CD8-positive, alpha-beta memory T cell (primary cell): ENCODE measurements at places on chromosomes 7 and 10. TPM values are rescaled to one million over a fixed set of nuclear protein-coding genes. Genes with fewer than 3 reads are reported as not detected.

Gene FRMPD2
- polyA plus RNA-seq, result not detected

DNA sequence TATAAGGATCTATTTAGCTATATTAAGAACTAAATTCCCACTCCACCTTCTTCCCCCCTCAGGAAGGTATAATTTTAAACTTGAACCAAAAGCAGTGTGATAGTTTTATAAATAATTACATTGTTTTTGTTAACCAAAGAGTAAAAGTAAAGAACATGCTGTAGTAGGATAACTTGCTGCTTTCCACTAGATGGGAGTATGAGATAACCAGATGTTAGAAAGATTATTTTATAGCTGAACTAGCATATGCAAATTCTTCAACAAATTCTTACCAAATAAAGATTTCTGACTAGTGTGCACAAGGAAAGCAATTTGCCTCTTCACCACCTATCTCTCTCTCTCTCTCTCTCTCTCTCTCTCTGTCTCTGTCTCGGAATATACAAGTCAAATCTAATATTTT, 31.8 kb downstream of the TES start:
- H3K27me3 ChIP-seq, result no peaks in the 10 kb centered on the region
- H3K36me3 ChIP-seq, result peaks cover 13% of the 10 kb centered on the region
- H3K4me1 ChIP-seq, result peaks cover 4% of the 10 kb centered on the region
- no peak overlapping the region for H3K27ac ChIP-seq
- no peak overlapping the region for H3K4me3 ChIP-seq

GRCh38 chr10:76202777-76203176, 771.4 kb downstream of the LRMDA start:
- H3K36me3 ChIP-seq, result no peaks in the 10 kb centered on the region
- no peak for DNase-seq
- H3K27ac ChIP-seq, result no peak overlapping the region
- no peak overlapping the region for H3K4me3 ChIP-seq
- no peaks in the 10 kb centered on the region for H3K4me1 ChIP-seq

DNA sequence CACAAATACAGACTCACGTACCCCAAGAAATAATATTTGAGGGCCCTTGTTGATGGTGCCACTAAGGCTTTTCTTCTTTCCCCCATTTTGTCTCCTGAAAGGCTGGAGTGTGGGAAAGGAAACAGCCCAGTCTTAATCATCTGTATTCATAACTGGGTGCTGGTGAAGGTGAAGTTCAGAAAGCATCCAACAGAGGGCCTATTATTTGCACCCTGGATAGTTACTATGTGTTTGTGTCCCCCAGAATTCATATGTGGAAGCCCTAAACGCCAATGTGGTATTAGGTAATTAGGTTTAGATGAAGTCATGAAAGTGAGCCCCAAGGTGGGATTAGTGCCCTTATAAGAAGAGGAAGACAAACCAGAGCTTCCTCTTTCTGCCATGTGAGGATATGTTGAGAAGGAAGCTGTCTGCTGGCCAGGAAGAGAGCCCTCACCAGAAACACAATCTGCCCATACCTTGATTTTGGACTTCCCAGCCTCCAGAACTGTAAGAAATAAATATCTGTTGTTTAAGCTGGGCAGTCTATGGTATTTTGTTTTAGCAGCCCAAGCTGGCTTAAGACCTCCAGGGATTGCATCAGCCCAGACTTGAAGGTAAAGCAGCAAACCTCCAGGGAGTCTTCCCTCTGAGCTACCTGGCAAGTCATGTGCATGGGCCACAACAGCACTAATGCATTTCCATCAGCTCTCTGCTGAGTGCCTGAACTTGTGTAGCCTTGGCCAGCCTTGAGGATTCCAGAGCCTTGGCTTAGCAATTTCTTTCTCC, 90.0 kb upstream of the ADRB1 start:
- H3K4me1 ChIP-seq, result peaks cover 9% of the 10 kb centered on the region
- H3K27me3 ChIP-seq, result peaks cover 4% of the 10 kb centered on the region
- no peaks in the 10 kb centered on the region for H3K36me3 ChIP-seq
- no peak overlapping the region for H3K4me3 ChIP-seq

Gene FOXI2
- not detected for polyA plus RNA-seq

DNA sequence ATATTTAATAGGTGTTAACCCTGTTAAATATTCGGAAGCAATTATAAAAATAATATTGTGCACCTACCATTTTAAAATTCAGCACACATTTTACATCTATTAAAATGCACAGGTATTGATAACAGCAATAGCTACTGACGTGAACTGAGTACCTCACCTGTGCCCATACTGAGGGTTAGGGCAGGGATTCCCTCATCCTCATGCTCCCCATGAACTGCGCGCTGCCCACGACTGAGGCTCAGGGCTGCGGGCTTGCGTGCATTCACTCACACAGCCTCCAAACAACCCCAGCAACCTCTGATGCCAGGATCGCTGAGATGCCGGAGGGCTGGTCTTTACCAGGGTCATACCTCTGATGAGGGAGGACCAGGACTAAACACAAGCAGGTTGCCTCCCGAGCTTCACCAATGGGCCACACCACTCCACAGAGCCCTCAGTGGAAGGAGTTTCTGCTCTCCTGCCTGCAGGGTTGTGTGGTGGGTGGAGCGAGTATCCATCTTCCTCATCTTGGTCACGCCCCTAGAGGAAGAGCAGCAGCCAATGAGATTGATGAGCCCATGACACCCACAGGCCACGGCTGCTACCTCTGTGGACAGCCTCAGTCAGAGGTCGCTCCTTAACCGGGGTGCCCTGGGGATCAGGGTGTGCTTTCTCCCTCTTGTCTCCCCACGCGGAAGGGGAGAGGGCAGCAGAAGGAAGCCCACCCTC, 478.3 kb downstream of the TNS3 start:
- no peaks in the 10 kb centered on the region for H3K36me3 ChIP-seq
- H3K4me1 ChIP-seq, result no peaks in the 10 kb centered on the region
- DNase-seq, result no peak

GRCh38 chr7:91811236-91811635, 69.3 kb downstream of the MTERF1 start:
- H3K36me3 ChIP-seq, result no peaks in the 10 kb centered on the region
- H3K4me3 ChIP-seq, result no peak overlapping the region
- no peaks in the 10 kb centered on the region for H3K27me3 ChIP-seq
- H3K27ac ChIP-seq, result no peak overlapping the region
- no peak for DNase-seq

DNA sequence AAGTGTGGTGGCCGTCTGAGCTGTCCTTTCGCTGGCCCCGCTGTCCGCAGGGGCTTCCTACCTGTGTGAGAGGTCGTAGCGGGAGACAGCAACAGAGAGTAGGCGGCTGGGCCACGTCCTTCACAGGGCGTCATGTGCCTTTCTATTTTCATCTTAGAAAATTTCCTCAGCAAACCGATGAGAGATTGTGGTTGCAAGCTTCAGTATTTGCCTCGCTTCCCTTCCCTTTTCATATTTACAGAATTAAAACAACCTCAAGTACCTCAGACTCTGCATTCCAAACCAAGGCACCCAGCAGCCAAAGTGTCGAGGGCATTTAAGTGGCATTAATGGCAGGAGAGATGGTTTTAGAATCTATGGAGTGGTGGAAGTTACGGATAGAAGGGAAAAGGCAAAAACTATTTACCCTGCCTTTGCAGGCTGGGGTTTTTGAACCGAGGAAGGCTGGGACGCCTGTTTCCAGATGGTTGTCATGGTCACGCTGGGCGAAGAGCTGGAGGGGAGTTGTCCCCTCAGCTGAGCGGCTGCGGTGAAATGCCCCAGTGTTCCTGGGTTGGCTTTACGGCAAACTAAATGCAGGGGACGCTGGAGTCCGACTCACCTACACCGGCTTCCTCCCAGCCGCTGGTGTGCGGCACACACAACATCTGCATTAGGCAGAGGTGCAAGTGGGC, 41.9 kb downstream of the WIPI2 start:
- no peak overlapping the region for H3K27ac ChIP-seq
- peaks cover 4% of the 10 kb centered on the region for H3K4me1 ChIP-seq
- no peak for DNase-seq
- no peaks in the 10 kb centered on the region for H3K27me3 ChIP-seq

DNA sequence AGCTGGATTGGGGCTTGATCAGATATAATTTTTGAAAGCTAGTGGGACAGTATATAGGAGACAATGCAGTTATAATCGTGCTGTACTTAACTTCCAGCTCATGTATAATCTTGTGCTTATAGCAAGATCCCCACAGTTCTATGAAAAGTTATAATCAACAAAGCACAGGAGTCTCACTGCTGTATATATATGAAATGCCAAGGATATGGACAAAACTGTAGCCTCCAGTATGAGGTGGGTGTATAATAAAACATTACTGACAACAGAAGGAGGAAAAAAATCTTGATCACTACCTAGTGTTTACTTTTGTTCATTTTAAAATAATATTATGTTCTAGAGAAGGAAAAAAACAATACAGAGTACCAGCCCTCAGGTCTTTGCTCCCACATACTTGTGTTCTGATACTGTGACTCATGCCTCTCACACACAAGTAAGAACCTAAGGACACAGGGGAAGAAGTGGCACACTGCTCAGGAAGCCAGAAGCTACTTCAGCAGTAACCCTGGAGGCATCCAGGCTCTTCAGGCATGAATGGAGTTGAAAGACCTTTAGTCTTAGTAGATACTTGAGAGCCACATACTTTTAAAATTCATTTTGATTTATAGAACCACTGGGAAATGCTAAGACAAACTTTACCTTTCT, 265.7 kb upstream of the IMMP2L start:
- H3K36me3 ChIP-seq, result no peaks in the 10 kb centered on the region
- no peaks in the 10 kb centered on the region for H3K27me3 ChIP-seq
- DNase-seq, result no peak
- no peaks in the 10 kb centered on the region for H3K4me1 ChIP-seq
- no peak overlapping the region for H3K27ac ChIP-seq

- H3K27me3 ChIP-seq, result no peaks in the 10 kb centered on the region
- H3K4me3 ChIP-seq, result no peak overlapping the region
- no peak overlapping the region for H3K27ac ChIP-seq
- no peaks in the 10 kb centered on the region for H3K36me3 ChIP-seq
- no peak for DNase-seq
Measured at GRCh38 chr7:22867003-22867402, 44.4 kb upstream of the TOMM7 start.

Gene RNF32
- polyA plus RNA-seq, result 0.40 TPM
